ENCODE measurements at places on chromosomes 16 and 17. TPM values are rescaled to one million over a fixed set of nuclear protein-coding genes. Genes with fewer than 3 reads are reported as not detected.

The FGF11 gene
- total RNA-seq, result 0.85 TPM

The RASD1 gene
- total RNA-seq, result 4.9 TPM

The ZFP1 gene
- 8.2 TPM for total RNA-seq

The GRIN2A gene
- 0.01 TPM for total RNA-seq

All from A549 treated with AZD2906 at 1 μM for 4 hours (cell line).